ENCODE measurements at places on chromosomes 11 and 22. TPM values are rescaled to one million over a fixed set of nuclear protein-coding genes. Genes with fewer than 3 reads are reported as not detected.

- DNase-seq: peak; percentile 51
These were observed 349 bp downstream of the TIMM10 start for GRCh38 chr11:57530215-57530595.

DNA sequence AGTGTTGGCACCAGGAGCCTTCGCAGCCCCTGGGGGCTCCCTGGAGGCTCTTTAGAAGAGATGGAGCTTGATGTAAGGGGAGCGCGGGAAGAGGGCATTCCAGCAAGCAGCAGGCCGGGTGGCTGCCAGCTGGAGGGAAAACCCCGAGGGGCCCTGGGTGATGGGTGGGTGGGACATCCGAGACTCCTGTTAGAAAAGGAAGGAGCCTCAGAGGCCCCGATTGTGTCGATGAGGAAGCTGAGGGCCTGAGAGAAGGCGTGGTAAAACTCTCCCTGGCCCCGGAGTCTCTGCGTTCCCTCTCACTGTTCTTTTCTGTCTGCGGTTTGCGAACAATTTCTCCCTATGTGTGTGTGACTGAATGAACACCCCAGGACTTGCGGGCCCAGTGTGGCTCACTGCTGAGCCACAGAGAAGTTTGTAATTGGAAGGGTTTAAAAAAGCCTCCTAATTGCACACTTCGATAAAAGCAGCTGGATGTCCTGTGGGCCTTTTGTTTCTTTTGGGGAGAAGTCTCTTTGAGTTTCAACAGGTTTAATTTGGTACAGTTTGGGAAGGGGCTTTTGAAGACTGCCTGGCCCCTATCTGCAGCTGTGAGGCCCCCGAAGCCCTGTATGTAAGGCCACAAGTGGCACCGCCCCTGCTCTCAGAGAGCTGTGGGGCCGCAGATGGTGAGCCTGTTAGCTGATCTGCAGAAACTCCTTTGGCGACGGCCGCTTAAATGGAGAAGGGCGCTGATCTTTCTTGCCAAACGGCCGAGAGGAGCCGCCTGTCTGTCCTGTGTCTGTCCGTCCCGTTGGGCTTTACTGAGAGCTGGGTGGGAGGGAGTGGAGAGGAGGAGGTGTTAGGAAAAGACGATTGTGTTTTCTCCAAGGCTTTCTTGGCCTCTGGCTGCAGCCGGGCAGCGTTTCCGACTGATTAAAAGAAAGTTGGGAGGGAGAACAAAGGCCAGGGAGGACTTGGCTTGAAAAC lies 2.0 kb downstream of the FBLN1 start:
- no peak for DNase-seq

DNA sequence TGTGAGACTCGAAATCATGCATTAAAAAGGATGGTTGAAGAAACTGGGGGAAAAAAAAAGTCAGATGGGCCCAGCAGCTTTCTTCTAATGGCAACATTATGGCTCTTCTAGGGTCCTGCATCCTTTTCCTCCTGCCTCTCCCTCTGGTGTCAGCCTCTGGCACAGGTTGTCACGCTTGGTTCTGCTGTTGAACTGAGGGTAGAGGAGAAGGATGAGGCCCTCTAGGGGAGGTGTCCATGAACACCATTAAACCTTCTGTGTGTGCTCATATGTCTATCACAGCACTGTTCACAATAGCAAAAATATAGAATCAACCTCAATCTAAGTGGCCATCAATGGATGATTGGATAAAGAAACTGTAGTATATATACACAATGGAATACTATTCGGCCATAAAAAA lies 36.0 kb downstream of the BUD13 start:
- DNase-seq: no peak

DNA sequence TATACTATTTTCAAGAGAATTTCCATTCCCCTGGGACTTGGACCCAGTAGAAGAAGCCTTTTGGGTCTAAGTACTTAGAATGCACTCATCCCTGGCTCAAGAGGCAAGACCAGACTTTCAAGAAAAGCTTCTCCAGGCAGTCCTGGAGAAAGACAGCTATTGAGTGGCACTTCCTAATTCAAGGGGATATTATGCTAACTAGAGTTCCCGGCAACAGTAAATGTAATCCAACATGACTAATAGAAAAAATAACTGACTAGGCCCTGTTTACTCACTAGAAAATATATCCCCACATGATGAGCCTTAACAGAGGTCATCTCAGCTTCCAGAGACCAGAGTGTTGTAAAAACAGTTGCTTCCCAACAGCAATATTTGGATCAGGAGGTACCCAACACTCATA lies 47.2 kb upstream of the AKIP1 start:
- no peak for DNase-seq

GRCh38 chr22:30297991-30298701 lies 8.8 kb upstream of the CASTOR1 start:
- peak; percentile 70 for DNase-seq

DNA sequence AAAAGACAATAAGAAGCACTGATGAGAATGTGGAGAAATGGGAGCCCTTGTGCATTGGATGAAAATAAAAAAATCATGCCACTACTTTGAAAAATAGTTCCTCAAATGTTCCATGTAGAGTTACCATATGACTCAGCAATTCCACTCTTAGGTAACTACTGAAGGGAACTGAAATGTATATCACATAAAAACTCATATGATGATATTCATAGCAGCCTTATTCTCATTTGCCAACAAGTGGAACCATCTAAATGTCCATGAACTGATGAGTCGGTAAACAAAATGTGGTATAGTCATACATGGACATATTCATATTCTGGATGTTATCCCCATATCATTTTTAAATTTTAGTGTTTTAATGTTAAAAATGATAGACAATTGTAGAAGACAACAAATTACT lies 3.5 kb downstream of the KRTAP5-9 start:
- no peak for DNase-seq

DNA sequence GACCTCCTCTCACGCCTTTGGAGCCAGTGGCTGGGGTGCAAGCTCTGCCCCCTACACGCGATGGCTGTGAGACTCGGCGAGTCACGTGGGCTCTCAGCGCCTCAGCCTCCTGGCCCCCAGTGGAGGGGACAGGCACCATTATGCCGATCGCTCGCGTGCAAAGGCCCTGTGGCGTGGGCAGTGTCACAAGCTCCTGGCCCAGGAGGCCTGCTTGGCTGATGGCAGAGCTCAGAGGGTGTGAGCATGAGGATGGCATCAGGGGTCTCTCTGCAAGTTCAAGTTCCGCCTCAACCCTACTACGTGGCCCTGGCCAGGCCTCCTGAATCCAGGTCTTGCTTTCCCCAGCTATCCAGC lies 90.8 kb upstream of the KCNQ1OT1 start:
- peak; percentile 40 for DNase-seq

DNA sequence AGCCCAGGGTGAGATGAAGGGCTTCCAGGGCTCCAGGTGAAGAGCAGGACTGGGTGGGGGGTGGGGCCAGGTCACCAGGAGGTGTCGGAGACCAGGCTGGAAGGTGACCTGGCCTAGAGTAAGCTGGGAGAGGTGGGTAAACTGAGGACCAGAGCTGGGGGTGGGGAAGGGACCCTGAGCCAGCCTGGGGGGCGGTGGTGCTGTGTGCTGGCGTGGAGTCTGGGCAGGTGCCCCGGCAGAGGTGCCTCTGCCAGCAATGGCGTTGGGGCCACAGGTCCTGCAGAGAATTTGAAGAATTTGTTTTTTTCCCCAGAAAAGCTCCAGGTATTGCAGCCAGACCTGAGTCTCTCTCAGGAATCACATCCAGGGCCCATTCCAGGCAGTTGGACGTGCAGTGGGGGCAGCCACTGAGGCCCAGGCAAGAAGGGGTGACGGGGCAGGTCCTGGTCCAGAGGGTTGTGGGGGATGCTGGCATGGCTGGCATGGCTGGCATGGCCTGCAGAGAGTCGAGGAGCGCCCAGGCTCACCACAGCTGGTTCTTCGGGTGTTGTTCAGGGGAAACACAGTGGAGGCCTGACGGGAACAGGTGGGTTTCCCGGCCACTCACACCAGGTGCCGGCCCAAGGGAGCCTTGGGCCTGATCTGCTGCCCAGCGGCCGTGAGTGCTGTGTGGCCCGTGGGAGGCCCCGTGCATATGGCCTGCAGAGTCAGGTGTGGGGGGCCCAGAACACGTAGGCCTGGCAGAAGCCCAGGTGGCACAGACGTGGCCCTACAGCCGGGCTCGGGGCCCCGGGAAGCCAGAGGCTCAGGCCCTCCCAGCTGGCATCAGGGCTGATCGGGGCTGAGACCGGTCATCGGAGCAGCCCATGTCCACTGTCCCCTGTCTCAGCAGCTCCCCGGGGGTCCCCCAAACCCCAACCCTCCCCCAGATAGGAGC lies 6.4 kb upstream of the MUC6 start:
- peak; percentile 42 for DNase-seq

DNA sequence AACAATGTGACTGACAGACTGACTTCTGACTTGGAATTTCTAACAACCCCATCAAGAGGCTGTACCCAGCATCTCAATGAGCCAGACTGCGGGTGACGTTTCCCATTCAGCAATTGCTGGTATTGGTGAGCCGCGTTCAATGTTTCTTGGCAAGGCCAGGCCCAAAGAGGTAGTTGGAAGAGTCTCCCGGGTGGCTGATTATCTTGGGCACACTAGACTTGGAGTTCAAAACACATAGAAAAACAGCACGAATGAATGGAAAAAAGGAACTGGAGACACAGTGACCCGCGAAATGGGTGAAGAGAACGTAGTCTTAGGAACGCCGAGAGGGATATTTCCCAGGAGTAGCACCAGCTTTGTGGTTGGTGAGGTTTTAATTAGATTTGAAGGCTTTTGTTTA lies 115.7 kb downstream of the RPS6KA4 start:
- DNase-seq: no peak

- no peak for DNase-seq
These were observed 517.8 kb downstream of the MN1 start for GRCh38 chr22:27283714-27284113.

GRCh38 chr22:38966380-38966702 lies 8.9 kb downstream of the APOBEC3A start:
- no peak for DNase-seq

DNA sequence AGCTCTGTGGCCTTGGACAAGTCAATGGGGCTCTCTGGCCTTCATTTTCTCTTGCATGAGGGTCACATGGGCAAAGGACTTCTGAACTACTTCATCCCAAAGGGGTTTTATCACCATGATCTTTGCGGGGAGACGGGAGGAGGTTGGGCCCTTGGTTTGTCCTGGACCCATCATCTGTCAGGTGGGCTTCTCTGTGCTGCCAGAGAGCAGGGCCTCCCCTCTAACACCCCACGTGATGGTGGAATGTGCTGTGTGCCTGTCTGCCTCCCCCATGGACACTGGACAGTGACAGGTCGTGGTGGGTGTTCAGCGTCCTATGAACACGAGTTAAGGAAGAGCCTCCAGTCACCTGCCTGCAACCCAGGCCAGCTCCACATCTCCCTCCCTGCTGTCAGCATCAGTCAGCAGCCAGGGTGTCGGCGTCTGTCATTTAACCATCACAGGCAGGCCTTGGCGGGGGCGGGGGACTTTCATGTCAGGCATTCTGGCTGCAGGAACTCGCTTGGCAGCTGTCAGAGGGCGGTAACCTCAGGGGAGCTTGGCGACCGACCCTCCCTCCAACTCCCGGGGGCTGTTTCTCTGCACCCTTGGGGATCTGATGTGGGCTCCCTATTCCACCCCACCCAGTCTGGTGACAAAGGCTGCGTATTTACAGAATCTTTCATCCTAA lies 2.6 kb upstream of the SUN2 start:
- DNase-seq: no peak

- no peak for DNase-seq
These were observed 294.1 kb upstream of the MTNR1B start for GRCh38 chr11:92675303-92675702.

DNA sequence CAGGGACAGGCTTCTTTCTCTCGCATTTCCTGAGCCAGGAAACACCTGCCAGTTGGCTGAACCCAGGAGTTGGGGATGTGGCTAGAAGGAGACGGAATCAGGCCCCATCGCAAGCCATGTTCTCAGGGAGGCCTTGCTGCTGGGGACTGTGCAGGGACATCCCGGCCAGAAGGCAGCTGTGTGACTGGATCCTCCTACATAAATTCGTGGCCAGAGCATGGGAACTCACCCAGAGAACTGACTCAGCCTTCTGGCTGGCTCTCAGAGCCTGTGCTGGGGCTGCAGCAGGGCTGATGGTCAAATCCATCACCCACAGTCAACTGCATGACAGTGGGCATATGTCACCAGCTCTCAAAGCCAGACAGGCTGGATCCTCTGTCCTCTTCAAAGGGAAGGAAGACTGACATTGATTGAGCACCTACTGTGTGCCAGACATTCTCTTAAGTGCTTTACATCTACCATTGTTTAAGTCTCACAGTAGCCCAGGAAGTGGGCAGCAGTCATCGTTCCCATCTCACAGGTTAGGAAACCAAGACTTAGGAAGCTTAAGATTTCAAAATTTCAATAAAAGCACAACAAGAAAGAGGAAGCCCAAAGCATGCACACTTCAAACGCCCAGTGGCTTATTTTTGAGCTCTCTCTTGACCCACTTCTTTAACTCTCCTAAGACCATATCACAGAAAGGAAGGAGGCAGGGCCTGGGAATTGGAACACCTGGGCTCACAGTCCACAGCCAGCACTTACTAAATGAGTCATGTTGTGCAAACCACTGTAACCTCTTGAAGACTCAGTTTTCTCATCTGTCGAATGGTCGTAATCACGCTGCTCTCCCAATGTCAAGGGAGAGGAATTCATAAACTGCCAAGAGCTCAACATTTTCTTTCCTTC lies 30.9 kb upstream of the CACNG2 start:
- DNase-seq: no peak

- no peak for DNase-seq
These were observed 17.0 kb upstream of the GLYATL1B start for GRCh38 chr11:59069087-59069486.

DNA sequence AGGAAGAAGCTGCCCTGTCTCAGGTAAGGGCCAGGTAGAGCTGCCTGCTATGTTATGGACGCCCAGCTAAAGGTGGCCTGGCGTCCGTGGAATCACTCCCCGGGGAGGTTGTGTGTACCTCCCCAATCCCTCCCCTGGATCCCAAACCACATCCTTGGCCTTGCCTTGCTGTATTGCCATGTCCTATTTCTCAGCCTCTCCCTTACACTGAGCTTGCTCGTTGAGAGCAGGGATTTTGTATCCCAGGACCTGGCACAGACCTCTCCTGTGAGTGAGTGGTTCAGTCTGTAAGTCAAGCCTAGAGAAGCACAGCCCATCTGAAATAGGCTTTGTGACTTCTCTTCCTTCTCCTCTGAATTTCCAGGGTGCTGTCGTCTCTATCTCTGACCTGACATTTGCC lies 53.9 kb downstream of the TRAF6 start:
- no peak for DNase-seq

GRCh38 chr22:43343262-43343669 lies at the start of gene SCUBE1:
Gene SCUBE1, minus strand, starts transcription at chr22:43343372. Its CDS starts 111 bp downstream, at chr22:43343261.
- peak; percentile 67 for DNase-seq

DNA sequence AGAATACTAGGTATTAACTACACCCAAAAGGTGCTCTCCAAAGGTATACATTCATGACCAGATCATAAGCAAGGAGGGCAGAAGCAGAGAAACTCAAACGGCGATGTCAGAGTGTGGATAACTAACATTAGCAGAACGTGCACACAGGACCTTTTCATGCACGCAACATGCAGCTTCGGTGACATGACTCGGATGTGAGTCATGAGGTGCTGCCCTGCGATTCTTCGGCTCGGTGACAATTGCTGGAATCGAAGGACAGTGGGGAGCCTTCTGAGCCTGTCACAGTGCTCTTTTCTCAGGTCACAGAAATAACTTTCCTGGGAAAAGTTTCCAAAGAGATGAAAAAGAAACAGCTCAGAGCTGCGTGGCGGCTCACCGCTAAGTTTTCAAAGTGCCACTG lies 418.5 kb upstream of the SYN3 start:
- no peak for DNase-seq

The OR52I1 gene
- not detected for total RNA-seq

The CYP2D6 gene
- total RNA-seq: 1.4 TPM

The MUC5AC gene
- 0.35 TPM for total RNA-seq

The POTEH gene
- not detected for total RNA-seq

The SMIM35 gene
- not detected for total RNA-seq

The TPH1 gene
- 0.18 TPM for total RNA-seq

The CASP5 gene
- total RNA-seq: 5.8 TPM

The MMP7 gene
- total RNA-seq: 7.1 TPM

The SAA1 gene
- total RNA-seq: 36.7 TPM

The HTR3A gene
- not detected for total RNA-seq
